NCI-H526 treated with DMSO at 0.1 percent for 48 hours (cell line): ENCODE measurements at places on chromosomes 12 and 14.

DNA sequence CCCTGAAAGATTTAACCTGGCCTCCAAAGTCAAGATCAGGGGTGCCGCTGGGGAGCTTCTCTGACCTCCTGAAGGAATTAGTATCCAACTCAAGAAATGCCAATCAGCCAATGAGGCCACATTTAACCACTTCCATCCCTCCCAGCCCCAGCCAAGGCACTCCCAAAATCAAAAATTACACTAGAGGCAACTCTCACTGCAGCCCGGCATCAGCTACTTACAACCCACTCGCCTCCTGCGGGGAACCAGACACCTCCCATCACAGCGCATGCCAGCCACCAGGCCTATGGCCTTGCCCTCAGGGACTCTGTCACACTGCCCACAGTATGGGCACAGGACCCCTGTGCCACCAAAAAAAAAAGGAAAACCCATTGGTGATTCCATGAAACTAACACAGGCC, 62.3 kb upstream of the DDX11 start:
- no peak for DNase-seq

DNA sequence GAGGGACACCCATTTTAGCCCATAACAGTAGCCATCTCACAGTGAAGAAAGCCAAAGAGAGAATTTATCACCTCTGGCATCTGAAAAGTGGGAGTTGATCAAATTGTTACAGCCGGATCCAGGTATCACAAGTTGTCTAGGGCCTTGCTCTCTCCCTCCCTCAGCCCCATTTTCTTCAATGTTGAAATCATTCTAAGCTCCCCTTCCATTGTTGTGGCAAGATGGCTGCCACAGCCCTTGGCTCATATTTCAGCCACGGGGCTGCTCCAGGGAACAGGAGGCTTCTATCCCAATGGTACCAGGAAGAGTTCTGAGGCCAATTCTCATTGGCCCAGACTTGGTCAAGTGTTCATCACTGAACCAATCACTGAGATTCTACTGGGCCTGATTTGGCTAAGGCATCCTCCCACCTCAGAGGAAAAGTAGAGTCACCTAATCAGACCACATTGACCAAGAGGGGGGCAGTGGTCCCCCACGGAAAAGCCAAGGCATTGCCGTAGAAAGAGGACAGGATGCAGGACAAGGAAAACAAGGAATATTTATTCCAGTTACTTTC, 106.2 kb downstream of the GPATCH2L start:
- DNase-seq, result no peak

GRCh38 chr14:90842726-90843125, 26.5 kb upstream of the TTC7B start:
- no peak for DNase-seq

GRCh38 chr14:65745396-65746190, 333.1 kb downstream of the FUT8 start:
- no peak for DNase-seq

- no peak for DNase-seq
These were observed 630.9 kb downstream of the DIO2 start for GRCh38 chr14:79580414-79580813.

- no peak for DNase-seq
These were observed 10.6 kb downstream of the CEP128 start for GRCh38 chr14:80930836-80931389.

DNA sequence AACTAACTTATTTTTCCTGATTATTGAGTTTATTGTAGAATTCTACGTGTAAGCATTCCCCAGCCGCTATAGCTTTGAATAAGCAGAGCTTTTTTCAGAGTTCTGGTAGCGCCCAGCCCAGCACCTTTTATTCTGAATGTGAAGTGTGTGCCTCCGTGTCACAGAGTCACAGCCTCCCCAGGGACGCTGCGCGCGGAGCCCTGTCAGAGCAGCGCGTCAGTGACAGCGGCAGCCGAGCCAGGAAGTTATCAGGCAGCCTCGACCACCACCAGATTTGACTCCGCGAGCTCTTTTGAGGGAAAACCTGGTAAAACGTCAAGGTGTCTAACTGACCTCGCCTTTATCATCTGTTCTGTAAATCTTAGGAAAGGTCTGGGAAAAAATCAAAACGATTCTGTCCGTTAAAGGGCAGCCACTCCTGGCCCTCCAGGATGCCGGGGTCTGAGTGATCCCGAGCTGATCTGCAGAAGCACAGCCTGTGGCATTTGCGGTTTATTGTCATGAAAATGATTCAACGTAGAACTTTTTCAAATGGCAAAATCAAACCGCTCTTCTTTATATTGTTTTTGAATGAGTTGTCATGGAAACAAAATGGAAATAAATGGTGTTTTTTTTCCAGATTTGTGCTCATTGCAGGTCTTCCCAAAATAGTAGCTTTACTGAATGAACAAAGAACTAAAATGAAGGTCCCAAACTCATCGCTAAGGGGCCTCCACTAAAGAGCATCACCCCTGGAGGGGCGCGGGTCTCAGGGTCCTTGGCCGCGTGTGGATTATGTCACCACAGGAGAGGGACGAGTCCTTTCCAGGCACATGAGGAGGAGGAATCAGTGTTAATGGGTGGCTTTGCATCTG, 43.1 kb upstream of the MMP17 start:
- no peak for DNase-seq

DNA sequence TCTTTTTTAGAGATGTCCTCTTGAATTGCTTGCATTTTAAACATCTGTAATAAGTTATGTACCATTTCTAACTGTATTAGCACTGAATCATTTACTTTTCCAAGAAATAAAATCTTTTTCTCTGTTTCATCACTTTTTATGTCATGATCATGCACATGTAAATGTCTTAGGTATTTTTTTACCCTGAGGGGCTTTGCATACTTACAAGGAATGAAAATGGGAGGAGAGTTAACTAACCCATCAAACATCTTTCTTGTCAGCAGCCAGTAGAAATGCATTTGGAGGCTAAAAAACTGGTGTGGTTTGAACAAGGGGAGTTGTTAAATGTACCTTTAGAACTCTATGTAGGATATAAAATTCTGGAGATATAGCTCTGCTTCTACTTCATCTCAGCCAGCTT, 1080.3 kb downstream of the GALC start:
- no peak for DNase-seq

- no peak for DNase-seq
These were observed 14.0 kb downstream of the XPOT start for GRCh38 chr12:64418209-64418608.

DNA sequence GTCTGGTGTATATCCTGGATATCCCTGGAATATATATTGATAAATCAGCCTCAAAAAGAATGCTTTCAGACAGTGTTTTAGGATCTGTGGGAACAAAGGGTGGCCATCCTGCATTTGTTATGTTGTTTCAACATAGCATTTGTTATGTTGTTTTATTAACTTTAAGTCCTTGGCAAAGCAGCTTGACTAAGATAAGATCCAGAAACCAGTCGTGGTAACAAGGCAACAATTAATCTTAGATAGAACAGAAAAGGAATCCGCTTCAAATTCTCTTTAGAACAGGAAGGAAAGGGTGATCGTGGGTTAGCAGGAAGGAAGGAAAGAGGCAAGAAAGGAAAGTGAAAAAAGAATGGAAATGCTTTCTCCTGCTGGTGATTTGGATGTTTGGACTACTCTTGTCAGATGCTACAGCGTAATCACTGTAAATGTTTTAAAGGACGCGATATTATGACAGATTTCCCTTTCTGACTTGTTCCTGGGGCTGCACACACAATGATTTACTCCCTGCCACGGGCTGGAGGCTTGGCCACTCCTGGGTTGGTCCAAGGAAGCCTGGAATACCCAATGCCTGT, 443.3 kb downstream of the DPF3 start:
- no peak for DNase-seq
